ENCODE measurements at places on chromosomes 4 and X. TPM values are rescaled to one million over a fixed set of nuclear protein-coding genes. Genes with fewer than 3 reads are reported as not detected.

The PPP1R3F gene
- 6.6 TPM for total RNA-seq

The IL9R gene
- total RNA-seq = 4.1 TPM

The CDKL2 gene
- 2.4 TPM for total RNA-seq

The ODAPH gene
- 3.4 TPM for total RNA-seq

GRCh38 chrX:47311932-47312774 lies 58.2 kb upstream of the ZNF157 start:
- peak; percentile 78 for ATAC-seq

DNA sequence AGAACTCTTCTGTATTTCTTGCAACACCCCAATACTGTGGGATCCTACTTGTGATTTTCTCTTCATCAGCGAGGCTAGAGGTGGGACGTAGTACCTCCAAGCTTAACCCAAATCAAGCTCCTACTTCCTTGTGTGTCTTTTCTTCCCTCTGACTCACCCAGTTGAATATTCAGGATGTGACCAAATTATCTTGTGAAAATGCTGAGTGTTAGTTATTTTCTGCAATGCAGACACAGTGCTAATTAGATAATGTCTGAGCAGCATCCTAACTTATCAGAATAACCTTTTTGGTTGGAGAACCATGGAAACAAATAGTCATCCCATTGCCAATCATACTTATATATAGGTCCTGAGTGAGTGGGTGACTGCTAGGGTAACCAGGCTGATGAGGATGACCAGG lies 2.4 kb downstream of the MEPE start:
- no peak for ATAC-seq

GRCh38 chr4:47251348-47252135 lies 212.0 kb downstream of the COMMD8 start:
- no peak for ATAC-seq

- no peak for ATAC-seq
Measured at GRCh38 chrX:31323658-31324057, 251.8 kb upstream of the FTHL17 start.
